Cerebellar nuclear complex (tissue), 1 donor: ENCODE measurements at places on chromosomes 12 and 14.

GRCh38 chr14:36293824-36294223 is 26.6 kb downstream of the MBIP start:
- no peak for DNase-seq

DNA sequence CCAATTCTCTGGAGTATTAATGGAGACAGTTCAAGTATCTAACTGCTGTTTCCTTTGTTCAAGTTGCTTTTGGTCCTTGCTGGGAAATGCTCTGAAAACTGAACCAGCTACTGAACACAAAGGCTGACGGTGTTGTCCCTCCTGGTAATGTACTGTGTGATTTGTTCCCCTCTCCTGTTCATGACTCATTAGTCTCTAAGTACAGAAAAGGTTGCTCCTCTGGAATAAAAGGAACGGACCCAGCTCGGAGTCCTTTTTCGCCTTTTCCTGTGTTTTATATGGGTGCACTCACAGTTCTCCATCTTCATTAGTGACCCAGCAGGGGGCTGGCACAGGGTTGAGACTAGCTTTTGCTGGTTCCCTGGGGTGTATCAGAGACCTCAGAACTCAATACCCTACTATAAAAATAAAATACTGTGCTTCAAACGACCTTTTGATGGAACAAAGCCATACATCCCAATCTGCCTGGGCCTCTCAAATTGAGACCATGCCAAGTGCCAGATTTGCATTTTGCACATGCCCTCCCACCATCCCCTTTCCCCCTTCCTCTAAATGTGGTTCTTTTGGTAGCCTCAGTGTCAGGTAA is 269.7 kb downstream of the RAD51B start:
- DNase-seq = no peak

DNA sequence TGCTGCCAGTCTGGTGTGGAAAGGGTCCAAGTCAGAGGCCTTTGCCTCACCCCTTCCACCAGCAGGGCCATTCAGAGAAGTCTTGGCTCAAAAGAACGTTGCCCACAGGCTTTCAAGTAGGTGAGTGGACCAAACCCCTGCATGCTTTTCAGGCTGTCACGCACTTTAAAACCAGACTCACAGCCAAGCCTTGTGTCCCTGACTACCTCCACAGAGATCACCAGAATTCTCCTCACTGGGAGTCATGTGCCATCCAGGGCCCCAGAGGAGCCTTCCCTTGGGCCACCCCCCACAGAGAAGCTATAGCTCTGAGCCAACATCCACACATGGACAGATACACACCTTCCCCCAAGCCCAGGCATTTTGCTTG is 283.1 kb downstream of the DPF3 start:
- no peak for DNase-seq

GRCh38 chr12:121165316-121165715 is 32.6 kb downstream of the P2RX7 start:
- no peak for DNase-seq

DNA sequence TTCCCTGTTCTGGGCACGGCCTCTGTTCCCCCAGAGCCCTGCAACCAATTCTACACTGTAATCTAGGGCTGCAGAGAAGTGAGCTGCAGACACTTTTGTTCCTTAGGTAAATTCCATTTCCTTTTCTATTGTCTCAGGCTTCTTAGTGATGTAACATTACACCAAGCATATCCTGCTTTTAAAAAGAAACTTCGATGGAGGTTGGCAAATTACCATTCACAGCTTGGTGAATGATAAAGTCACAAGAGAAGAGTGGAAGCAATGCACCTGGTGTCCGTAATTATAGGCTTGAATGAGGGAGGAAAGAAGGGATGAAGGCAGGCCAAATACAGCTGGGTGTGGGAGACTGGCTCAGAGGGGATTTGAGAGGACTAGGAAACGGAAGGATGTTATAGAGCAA is 68.6 kb downstream of the PPM1A start:
- DNase-seq = no peak

- no peak for DNase-seq
Observed at GRCh38 chr12:72406111-72406510, 133.9 kb downstream of the TRHDE start.

DNA sequence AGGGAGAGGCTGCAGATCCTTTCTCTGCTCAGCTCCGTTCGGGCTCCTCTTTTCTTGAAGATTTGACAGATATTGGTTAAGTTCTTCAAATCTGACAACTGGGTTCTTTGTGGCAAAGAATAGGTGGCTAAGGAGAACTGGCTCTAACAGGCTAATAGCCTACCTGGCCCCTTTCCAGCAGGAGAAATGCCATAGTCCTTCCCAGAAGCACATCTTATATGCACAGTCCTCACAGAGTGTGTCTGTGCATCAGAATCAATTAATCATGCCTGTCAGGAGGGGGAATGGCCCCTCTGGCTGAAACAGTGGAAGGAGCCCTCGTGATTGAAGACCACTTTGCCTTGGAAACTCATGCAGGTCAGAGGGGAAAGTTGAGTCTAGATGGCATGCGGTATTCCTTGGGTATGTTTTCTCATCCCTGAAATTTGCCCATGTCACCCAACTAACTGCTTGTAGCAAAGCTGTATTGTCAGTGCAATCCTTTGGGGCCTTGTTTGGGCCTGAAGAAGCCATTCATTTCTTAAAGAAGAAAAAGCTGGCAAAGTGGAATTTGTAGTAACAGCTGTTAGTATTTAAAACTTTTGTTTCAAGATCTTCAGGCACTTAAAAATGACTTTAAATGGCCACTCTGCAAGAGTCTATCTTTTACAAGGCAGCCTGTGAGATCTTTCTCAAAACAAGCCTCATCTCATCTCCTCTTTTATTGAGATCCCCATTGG is 251.5 kb downstream of the ZFP36L1 start:
- DNase-seq = no peak

DNA sequence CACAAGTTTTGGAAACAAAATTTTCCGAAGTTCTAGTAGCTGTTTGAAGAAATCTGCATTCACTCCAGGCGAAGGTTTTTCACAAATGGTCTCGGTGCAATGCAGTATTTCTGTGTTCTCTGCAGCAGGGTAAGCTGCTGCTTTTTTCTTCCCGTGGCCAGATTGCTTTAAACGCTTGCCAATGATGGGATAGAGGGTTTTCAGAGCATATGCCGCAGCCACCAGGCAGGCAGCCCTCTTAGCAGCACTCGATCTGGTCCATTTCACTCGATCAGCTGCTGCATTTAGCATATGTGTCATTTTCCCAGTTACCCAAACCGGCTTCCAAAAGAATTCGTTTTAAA is 315 bp downstream of the ABCD2 start:
- DNase-seq = peak; percentile 36

- peak; percentile 88 for DNase-seq
Observed at GRCh38 chr14:79576424-79576823, 634.9 kb downstream of the DIO2 start.

- no peak for DNase-seq
Observed at GRCh38 chr12:12441843-12442461, 85.1 kb downstream of the BORCS5 start.

GRCh38 chr12:129887101-129887500 is 16.7 kb downstream of the TMEM132D start:
- no peak for DNase-seq

DNA sequence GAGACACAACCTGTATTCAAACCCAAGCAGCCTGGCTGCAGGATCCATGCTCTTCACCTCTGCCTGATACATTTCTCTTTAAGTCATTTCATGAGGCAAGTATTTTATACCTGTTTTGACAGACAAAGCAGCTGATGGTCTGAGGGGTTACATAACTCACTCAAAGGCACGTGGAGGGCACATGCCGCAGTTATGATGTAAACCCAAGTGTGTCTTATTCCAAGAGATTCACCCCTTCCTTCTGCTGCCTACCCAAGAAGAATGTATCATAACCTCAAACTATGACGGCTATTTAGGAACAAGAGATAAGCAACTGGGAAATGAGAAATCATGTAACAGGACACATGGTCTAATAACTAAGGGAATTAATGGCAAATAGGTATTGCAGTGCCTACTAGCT is 329.8 kb upstream of the TMPO start:
- DNase-seq = no peak

DNA sequence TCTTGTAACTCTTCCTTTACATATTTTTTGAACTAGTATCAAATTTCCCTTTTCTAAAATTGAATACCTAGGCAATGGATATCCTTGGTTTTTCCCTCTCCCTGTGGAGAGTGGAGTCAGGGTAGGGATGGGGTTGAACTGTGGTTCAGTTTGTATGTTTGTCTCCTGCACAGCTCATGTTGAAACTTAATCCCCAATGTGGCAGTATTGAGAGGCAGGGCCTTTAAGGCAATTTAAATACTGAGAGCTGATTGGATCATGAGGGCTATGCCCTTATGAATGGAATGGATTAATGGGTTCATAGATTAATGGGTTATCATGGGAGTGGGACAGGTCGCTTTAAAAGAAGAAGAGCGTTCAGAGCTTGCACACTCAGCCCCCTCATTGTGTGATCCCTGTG is 127.2 kb upstream of the RGS6 start:
- no peak for DNase-seq

DNA sequence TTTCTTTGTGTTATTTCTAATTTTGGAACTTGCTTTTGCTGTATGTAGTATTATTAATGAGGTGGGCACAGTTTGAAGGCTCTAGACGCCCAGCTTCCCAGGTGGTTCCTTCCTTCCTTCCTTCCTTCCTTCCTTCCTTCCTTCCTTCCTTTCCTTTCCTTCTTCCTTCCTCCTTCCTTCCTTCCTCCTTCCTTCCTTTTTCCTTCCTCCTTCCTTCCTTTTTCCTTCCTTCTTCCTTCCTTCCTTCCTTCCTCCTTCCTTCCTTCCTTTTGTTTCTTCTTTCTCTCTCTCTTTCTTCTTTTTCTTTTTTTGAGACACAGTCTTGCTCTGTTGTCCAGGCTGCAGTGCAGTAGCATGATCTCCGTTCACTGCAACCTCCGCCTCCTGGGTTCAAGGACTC is 906.7 kb downstream of the AACS start:
- no peak for DNase-seq

DNA sequence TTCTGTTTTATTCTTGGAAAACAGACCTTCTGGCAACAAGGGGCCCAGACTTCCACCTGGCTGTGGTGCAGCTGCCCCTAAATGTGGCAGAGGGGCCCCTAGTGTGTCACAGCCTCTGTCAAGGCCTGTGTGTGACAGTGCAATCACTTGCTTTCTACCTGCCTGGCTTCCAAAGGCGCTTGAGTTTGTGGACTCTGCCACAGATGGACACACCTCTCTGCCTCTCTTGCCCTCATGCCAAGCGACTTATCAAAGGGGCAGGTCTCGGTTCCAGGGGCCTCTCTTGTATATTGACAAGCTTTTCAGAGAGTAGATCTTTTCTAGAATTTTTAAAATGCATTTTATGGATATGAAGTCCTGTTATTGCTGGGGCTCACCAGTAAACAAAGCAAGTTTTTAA is 217.2 kb downstream of the SLC15A4 start:
- DNase-seq = no peak

GRCh38 chr14:32230695-32231280 is 27.7 kb upstream of the RNU6-8 start:
- no peak for DNase-seq

GRCh38 chr14:19851365-19851764 is 23.6 kb upstream of the OR4K2 start:
- no peak for DNase-seq

DNA sequence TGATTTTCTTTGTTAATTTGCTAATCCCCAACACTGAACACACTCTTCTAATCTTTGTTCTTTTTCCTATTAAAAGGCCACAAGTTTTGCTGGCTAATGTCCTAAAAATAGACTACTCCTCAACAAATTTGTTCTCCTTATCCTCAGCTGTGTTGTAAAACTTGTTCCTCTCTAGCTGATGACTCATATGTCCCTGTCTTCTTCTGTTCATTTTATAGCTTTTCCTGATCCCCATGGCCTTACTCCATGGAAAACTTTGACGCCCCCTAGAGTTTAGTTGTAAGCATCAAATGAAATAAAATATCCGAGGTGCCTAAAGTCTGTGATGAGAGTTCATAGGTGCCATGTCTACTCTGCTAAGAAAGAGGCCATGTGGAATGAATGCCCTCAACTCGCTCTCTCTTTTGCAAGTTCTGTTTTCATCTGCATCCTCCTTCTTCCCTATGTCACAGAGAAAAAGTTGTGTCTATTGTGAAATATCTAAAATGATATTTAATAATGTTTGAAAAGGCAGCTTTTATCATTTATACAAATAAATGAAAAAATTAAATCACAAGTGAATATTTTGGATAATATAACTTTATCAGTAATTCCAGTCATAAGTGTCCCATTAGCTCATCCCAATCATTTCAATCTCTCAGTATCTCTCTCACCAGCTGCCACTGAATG is 237.9 kb downstream of the IPO8 start:
- no peak for DNase-seq

DNA sequence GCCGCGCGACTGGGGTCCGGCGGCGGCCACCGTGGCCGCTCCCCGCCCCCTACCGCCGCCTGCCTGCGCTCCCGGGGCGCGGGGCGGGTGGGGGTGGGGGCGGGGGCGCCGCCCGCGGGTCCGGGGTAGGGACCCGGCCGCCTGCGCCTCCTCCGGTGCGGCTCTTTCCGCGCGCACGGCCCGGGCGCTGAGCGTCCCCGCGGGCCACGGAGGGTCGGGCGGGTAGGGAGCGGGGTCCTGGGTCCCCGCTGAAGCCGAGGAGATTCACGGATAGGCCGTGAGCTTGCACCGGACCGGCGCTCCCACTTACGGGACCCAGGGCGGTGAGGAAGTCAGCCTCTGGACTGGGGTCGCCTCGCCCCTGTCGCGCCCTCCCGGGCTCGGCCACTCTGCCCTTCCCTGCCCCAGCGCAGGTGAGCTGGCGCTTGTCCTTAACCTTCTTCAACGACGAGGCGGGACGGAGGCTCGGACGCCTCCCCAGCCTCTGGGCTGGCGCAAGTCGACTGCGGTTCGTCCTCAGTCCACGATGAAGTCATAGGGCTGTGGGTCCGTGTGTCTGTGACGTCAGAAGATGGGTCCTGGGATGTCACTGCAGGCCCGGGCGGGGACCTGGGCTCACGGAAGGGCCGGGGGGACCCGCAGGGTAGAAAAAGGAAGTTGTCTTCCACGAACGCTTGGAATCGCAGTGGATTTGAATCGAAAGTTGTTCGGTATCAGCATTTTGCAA is 514 bp downstream of the FBXO34 start:
- DNase-seq = no peak

- DNase-seq = no peak
Observed at GRCh38 chr12:23113781-23114180, 488.8 kb downstream of the ETNK1 start.

- no peak for DNase-seq
Observed at GRCh38 chr14:80587096-80587724, 354.3 kb downstream of the CEP128 start.

GRCh38 chr14:104596927-104597351 is 7.6 kb downstream of the TMEM179 start:
- DNase-seq = no peak
